ENCODE measurements at places on chromosomes 4 and X. TPM values are rescaled to one million over a fixed set of nuclear protein-coding genes. Genes with fewer than 3 reads are reported as not detected.

GRCh38 chr4:98110214-98110613 is 33.1 kb downstream of the STPG2 start:
- H3K36me3 ChIP-seq, result no peaks in the 10 kb centered on the region
- H3K4me3 ChIP-seq, result no peak overlapping the region
- H3K27ac ChIP-seq, result no peak overlapping the region
- no peak for DNase-seq

MAGEA1 gene
- not detected for total RNA-seq

CABS1 gene
- total RNA-seq, result not detected

SPANXA1 gene
- not detected for total RNA-seq

DNA sequence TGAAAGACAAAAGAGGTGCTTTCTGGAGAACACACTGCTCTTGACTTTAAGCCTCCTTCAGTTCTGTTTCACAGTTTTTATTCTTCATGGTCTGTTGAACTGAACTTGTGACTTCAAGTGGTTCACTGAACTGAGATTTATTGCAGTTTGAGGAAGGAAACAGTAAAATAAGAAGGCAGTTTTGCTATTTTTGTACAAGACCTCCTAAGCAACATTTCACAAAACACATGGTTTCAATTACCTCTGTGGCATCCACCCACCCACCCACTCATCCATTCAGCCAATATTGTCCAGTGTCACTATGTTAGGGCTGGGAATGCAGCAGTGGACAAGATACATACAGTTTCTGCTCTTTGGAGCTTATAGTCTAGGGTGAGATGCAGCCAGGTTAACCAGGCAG is 131.3 kb downstream of the IL1RAPL2 start:
- H3K4me3 ChIP-seq, result no peak overlapping the region
- no peaks in the 10 kb centered on the region for H3K36me3 ChIP-seq
- H3K27ac ChIP-seq, result no peak overlapping the region
- H3K27me3 ChIP-seq, result no peaks in the 10 kb centered on the region
- no peaks in the 10 kb centered on the region for H3K4me1 ChIP-seq
- no peak for DNase-seq

DNA sequence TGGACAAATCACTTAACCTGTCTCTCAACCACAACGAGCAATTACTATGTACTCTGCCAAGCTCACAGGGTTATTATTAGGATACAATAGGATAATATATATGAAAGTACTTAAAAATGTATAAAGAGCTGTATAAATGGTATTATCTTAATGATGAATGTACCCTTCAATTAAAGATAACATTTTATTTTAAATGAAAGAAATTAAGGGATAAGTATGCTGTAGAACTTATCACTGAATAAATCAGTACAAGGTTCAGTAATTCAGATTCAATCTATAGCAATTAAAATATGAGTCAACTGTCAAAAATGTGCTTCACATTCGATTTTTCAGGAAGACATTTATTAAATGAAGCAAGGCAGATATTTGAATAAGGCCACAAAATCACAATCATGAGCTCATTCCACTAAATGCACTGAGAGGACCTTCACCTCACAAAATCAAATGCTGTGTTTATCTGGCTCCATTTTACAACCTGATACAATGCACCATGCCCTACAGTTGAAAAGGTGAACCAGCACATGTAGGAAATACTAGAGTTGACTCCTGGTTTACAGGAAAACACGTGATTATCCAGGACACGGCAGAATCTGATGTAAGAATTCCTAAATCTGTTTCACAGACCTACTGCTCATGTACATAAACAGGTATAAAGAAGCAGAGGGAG is 4.4 kb downstream of the LRCH2 start:
- H3K27ac ChIP-seq, result no peak overlapping the region
- H3K27me3 ChIP-seq, result no peaks in the 10 kb centered on the region
- no peak overlapping the region for H3K4me3 ChIP-seq

Data from CD8-positive, alpha-beta memory T cell (primary cell).